ENCODE measurements at places on chromosomes 16 and 17.

DNA sequence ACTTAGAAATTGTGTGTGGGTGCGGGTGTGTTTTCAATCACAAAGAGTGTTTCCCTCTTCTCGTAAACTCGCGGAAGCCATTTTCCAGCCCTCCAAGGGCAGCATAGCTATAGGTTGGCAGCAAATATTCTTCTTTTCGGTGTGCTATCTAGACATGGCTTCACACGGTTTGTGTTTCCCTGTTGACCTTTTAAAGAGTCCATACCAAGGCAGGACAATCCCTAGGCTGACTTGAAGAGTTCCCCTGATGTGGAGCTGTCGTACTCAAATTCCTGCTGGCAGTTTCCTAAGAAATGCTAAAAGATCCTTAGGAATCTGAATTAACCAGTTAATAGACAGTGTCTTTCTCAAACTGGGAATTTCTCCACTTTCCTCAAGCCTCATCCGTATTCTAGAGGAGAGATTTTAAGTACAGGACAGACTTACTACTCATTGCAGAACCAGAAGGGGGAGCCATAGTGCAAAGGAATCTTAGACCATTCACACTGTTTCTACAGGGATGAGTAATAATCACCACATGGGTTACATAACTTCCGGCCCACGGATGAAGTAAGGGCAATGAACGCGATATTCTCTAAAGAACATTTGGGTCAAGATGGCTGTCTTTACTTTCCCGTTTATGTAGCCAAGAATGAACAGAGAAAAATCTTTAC lies 288.6 kb upstream of the ELAC2 start:
- ATAC-seq = peak; percentile 99

DNA sequence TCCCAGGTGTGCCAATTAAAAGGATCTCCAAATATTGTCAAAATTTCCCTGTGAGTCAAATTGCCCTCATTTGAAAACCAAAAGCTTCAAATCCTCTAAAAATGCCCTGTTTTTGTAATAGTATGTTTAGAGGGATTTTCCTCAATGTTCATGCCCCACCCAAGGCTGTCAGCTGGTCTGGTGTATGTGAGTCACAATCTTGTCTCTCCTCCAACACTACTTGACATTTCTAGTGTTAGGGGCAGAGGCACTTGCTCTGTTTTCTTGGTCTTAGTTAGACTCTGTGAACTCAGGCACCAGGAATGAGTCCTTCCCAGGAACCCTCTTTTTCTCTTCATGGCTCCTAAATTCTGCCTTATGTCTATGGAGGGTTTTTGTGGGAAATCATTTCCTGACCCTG lies 634.8 kb downstream of the KCNJ2 start:
- ATAC-seq = no peak

GRCh38 chr16:15396948-15397594 lies 1.5 kb downstream of the MPV17L start:
- no peak for ATAC-seq

GRCh38 chr17:40510328-40510648 lies 8.9 kb upstream of the TNS4 start:
- peak; percentile 31 for ATAC-seq

DNA sequence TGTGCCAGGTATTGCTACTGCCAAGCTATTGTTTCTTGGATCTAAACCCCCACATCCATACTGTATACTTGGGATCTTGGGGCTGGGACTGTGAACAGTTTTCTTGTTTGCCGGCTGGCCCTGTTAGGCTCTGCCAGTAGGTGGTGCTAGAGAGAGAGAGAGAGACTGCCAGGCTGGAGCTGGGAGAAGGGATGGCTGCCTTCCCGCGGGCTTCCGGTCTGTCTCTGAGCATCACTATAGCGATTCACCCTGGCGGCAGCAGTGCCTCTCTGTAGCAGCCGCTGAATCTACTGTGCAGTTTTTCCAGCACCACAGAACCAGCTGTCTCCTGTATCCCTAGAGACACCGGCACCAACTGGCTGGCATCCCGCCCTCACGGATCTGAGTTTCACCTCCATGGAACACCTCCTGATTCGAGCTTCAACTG lies 201.2 kb downstream of the UTP18 start:
- ATAC-seq = no peak

GRCh38 chr16:56370875-56371659 lies 54.3 kb downstream of the AMFR start:
- peak; percentile 53 for ATAC-seq

DNA sequence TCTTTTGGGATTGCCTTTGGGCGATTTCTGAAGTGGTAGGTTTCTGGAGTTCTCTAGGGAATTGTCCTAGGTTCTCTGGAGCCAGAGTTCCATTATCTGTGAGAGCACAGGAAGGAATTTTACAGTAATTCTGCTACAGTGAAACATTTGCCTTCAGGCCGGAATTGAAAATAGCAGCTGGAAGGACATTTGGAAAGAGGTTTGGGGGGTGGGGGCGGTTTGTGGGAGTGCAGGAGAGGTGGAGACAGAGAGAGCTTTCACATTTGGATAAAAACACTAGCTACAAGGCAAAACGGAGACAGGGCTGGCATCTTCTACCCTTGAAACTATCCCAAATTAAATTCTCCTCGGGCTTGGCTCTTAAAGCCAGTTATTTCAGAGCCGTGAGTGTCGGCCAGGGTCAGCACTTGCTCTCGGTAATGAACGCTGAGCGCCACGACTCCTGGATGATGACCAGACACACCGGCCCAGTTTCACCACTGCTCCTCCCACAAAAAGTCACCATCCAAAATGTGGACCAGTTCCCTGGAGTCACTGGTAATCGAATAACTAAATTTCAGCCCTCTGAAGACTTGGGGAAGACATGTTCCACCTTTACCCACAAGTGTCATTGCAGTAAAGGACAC lies 67.7 kb upstream of the TANC2 start:
- peak; percentile 20 for ATAC-seq

GRCh38 chr17:14506364-14506763 lies 205.5 kb downstream of the HS3ST3B1 start:
- ATAC-seq = no peak

GRCh38 chr17:27471321-27472269 lies 15.3 kb downstream of the KSR1 start:
- no peak for ATAC-seq

DNA sequence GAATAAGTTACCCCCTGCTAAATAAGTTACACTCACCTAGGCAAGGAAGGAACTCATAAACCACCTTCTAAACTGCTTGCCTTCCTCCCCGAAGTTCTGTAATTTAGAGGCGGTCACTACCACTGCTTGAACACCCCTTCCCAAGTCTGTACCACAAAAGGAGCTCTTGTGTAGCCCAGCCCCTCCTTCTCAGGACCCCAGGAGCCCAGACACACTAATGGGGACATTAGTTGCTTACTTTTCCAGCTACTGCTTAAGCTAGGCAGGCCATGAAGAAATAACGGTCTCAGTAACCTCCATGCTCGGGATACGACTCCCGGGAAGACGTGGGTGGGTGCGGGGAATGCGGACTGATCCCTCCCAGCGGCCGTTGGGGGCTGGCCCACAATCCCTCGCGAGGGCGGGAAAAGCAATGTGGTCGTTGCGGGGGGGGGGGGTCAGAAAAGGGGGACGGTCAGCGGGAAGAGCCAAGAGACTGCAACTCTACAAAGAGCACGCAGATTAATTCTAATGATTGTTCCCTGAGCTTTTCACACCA lies at the start of gene TEX14:
Gene TEX14, minus strand, starts transcription at position 345 of the 538 bp plus-strand sequence. CDS start 40,044 bp downstream, outside the sequence.
- no peak for ATAC-seq

- no peak for ATAC-seq
These were observed 985.0 kb upstream of the GOT2 start for GRCh38 chr16:59719121-59719520.

DNA sequence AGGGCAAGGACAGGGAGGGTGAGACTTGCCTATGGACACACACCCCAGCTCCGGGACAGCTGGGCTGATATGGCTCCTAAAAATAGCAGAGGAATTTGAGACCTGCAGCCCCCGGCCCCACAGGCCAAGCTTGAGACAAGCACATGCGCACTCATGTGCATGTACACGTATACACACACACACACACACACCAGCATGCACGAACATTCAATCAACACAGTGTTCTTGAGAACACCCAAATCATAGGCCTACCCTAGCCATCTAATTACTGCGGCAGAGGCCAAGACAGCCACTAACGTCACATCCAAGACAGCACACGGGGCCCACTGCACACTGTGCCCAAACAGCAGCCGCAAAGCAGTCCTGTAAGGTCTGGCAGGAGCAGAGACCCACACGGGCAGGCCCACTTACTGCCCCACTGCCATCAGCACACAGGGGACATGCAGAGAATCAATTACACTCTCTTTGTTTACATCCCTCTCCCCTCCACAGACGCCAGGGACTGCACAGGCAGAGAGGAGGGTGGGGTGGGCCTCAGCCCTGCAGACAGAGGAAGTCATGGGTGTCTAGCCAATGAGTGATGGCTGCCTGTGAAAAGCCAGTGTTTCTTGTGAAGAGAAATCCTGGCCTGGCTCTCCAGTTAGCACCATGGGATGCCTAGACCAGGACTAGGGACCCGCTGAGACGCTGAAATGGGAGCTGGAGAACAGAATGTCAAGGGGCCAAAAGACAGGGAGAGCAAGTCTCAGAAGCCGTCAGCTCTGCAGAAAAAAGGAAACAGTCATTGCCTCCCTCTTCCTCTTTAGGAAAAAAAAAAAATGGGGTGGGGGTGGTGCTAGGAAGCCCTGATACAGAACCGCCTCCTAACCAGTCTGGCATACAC lies 39.3 kb downstream of the MYO18A start:
- ATAC-seq = peak; percentile 2

GRCh38 chr17:72388765-72389473 lies 268.1 kb downstream of the SOX9 start:
- peak; percentile 41 for ATAC-seq

DNA sequence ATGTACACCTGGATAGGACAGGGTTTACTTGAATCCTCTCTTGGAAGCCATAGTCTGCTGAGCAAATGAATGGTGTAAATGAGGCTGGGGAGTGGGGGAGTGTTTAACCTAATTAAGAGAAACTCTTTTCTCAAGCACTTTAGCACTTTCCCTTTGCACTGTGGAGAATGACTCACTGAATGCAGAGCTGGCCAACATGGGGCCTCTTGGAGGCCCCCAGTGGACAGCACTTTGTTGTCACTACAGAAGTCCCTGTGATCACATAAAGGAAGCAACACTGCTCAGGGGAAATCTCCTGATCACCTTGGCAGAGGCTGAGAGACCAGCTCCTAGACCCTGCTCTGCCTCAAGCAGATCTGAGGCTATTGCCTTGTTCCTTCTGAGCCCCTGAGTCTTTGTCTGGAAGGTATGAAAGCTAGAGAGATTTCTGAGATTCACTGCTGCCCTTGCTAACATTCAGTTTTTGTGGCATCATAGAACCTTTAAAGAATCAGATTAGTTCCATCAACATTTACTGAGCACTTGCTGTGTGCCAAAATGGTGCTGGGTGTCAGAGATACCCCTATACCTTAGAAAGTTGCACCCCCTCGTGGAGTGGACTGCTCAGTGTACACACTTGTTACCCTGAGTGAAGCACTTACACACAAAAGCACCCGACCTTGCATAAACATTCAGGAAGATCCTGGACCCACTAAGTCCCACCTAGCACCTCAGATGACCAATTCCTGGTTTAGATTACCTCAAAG lies 230.1 kb upstream of the CCL2 start:
- ATAC-seq = no peak

DNA sequence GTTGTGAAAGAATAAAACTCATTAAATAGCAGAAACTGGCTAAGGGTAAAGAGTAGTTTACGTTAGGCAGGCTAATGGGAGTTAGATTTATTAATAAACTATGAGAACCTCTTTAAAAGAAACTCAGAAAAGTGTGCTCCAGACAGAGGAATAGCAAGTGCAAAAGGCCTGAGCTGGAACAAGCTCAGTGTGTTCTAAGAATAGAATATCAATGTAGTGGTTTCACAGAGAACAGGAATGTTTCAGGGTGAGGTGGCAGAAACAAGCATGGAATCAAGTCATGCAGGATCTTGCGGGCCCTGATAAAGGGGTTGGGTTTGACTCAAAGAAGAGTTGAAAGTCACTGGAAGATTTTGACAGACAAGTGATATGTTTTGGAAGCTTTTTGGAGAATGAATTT lies 164.0 kb upstream of the HS3ST3A1 start:
- no peak for ATAC-seq

- ATAC-seq = peak; percentile 79
These were observed 2.3 kb downstream of the GP1BA start for GRCh38 chr17:4934173-4934979.

- ATAC-seq = no peak
These were observed 182.3 kb downstream of the TMEM132E start for GRCh38 chr17:34761646-34762045.

GRCh38 chr17:29349409-29349808 lies 40.8 kb upstream of the TAOK1 start:
- peak; percentile 56 for ATAC-seq

GRCh38 chr16:17203424-17203823 lies 267.3 kb downstream of the XYLT1 start:
- no peak for ATAC-seq

DNA sequence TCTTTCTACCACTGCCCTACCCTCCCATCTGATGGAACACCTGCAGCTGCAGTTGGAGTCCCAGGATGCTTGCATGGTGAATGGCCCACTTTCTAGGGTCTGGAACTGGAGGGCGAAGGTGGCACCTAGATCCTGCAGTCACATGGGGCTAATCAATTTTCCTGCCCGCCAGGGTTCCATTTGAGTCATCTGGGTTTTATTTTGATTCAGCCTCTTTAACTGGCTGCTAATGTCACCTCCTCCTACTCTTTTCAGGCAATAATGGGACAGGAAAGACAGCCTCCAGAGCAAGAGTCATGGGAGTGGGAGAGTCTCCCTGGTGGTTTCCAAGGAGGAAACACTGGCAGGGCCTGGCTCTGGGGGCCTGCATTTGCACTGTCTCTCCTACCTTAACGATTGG lies 3.8 kb upstream of the TBKBP1 start:
- ATAC-seq = no peak

GRCh38 chr16:74830648-74831047 lies 56.0 kb upstream of the FA2H start:
- no peak for ATAC-seq

DNA sequence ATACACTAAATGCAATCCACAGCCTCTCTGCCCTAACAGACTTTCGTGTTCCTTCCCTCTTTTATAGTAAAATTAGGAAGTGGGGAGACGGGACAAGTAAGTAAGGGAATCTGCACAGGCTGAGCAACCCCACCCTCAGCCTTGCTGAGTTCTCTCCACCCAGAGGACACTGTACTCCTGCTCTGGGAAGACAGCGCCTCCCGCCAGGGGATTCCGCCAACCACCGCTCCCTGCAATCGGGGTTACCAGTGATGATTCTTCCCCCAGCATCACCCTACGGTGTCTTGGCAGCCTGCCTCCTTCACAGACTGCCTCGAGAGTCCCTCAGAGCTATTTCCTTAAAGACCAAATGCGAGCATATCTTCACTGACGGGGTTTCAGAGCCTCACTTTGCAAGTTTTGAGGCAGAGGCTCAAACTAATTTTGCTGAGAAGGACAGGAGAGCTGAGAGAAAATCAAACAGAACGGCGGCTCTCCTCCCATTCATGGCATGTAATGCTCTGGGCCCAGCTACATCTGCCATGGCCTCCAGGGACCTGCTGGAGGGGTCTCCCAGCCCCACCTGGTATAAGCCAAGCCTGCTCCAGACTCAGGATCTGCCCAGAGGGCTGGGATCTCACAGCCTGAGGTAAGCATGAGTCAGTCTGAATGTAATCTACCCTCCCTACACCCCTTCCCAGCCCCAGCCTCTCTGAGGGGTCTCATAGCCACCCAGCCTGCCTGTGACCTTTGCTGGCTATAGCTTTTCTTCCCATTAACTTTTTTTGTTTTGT lies 22.7 kb upstream of the ASGR2 start:
- no peak for ATAC-seq
